ENCODE measurements at places on chromosomes 1 and 21.

- peak; percentile 89 for DNase-seq
These were observed 3.7 kb downstream of the ST3GAL3 start for GRCh38 chr1:43711049-43711448.

DNA sequence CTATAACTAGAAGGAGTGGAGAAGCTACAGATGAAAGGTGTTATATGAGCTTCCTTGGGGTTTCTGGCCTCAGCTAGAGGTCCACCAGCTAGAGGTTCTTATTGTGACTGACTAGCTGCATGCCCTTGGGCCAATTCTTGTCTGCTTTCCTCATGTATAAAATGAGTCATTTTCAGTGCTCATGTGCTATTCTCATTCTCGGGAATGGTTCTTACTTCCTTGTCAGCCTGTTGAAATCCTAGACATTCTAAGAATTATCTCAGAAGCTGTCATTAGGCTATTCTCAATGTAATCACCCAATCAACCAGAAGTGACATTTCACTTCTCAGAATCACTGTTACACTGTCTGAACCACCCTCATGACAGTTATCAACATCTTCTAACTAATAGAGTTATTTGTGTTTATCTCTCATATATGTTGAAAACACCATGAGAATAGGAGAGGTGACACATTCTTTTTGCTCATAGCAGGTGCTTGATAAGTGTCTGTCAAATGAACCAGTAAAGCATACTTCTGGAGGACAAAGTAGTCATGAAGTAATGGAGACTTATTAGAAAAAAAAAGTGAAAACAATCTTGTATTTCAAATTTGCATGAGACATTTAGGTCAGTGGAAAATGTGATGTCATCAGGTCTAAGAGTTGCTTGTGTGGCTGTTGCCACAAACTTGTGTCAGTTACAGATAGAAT, 122.8 kb upstream of the IVNS1ABP start:
- peak; percentile 53 for DNase-seq

GRCh38 chr1:193325771-193326170, 139.4 kb upstream of the B3GALT2 start:
- no peak for DNase-seq

DNA sequence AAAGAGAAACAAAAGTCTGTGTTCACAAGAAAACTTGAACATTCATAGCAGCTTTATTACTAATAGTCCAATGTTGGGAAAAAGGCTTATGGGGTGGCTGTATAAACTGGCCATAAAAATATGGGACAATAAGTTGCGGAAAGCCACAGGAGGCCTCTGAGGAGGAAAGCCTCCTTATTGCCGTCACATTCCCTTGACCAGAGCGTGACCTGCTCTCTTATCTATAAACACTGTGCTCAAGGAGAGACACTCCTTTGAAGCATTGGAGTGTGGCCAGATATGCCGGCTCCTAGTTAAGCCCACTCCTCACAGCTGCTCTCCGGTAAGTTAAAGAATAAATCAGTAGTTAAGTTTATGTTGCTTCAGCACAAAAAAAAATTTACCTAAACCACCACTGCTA, 19.7 kb downstream of the OR6Y1 start:
- DNase-seq: no peak

DNA sequence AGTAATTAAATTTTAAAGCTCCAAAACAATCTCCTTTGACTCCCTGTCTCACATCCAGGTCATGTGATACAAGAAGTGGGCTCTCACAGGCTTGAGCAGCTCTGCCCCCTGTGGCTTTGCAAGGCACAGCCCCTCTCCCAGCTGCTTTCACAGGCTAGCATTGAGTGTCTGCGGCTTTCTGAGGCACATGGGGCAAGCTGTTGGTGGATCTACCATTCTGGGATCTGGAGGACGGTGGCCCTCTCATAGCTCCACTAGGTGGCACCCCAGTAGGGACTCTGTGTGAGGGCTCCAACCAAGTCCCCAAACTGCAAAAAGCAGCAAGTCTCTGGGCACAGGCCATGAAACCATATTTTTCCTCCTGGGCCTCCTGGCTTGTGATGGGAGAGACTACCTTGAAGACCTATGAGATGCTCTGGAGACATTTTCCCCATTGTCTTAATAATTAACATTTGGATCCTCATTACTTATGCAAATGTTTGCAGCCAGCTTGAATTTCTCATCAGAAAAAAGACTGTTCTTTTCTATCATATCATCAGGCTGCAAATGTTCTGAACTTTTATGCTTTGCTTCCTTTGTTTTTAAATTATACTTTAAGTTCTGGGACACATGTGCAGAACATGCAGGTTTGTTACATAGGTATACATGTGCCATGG, 554.1 kb upstream of the OLFM3 start:
- DNase-seq: peak; percentile 22

DNA sequence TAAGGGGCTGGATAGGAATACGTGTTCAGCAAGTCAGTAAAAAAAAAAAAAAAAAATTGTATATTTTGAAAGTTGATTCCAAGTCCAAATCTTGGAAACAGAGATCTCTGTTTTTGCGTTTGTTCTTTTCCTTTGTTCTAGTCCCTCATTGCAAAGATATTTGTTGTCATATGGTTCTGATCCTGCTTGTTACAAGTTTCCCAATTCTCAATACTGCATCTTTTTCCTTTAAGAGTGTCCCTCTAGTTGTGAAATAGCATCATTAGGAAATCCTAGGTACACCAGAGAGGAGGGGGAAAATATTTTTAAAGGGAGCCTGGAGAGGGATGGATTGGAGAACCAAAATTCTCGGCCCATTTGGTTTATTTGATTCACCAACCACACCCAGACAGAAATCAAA, 152.2 kb upstream of the C1orf105 start:
- DNase-seq: no peak

DNA sequence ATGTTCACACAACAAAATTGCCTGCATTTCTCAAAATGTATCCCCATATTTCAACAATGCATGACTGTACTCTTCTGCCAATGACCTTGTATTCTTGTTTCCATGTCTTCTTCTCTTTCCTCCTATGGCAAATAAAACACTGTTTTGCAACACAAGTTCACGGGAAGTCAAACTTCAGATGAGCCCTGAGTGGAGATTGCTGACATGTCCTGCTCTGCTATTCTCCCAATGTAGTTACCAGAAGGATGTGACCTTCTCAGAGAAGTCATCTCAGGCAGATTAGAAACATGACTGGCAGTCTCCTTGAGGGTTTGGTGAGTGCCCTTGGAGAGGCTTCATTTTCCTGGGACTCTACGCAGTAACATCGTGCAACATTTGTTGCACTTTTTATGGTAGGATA, 15.6 kb downstream of the FCGR2B start:
- no peak for DNase-seq

DNA sequence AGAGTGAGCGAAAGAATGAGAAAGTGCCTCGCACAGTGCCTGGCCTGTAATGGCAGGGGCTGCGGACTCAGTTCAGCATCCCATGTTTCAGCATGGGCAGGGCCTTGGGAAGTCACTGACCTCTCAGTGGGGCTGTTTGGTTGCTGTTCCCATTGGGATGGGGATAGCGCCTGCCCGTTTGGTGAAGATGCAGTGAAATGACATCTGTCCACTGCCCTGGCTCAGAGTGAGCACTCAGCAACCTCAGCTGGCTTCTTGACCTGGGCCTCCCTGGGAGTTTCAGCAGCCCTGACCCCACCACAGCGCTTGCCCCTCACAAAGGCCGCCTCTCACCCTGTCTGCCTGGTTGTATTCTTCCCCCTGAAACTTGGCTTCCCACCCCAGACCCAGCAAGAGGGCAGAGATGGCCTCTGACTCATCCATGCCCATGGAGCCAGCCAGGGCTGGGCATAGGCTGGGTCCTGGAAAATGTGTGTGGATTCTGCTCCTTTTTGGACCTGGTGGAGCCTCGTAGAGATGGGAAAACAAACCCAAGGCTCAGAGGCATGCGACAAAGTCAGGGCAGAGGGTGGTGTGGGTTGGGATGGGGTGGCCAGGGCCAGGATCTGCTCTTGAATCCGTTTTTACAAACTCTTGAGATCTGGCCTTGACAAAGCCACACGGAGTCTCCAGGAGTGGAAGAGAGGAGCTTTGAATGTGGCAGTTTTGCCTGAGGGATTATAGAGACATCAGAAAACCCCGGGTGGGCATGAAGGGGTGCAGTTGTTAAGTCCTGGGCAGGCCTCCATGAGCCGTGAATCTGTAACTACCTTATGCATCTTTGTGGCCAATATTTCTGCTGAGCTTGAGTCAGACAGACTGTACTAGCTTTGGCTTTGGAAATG, 1.2 kb downstream of the XKR8 start:
- no peak for DNase-seq

DNA sequence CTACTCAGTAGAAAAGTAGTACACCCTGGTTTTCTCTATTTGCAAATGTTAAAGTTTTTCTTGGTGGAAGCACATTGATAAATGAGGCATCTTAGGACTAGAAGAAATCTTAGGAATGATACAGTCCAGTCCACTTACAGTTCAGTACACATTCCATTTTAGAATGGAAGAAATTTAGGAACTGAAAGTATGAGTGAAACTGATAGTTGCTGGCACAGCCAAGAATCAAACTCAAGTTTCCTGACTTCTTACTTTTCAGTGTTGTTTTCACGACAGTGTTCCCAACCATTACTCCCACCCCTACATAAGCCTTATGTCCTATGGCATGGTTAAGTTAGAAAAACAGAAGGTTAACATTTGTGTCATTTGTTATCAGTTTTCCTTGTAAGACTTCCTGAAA, 258.5 kb downstream of the BACH1 start:
- no peak for DNase-seq

DNA sequence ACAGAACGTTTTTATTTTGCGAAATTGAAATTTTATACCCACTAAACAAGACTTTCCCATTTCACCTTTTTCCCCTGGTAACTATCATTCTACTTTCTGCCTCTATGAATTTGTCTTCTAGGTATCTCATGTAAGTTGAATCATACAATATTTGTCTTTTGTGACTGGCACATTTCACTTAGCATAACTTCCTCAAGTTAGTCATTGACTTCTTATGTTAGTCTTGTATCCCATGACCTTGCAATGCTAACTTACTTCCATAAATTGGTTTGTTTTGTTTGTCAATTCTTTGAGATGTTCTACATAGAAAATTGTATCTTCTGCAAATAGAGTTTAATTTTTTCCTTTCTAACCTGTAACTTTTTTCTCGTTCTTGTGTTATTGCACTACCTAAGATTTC, 26.9 kb downstream of the SH3BP5L start:
- DNase-seq: no peak

- no peak for DNase-seq
These were observed 755.0 kb downstream of the LTN1 start for GRCh38 chr21:28237661-28238060.

DNA sequence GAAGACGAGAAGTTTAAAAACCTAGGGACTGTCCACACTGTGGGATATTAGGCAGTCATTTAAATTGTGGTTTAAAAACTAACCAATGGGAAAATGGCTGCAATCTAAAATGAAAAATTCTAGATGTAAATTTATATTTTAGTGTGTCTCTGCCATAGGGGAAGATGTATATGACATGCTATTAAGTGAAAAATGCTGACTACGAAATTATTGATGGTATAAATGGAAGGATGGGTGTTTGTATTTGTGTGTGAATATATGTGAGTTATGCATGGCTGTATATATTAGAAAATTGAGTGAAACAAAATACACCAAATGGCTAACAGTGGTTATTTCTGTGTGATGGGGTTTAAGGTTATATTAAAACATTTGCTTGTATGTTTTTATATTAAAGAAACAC, 260.7 kb downstream of the AJAP1 start:
- DNase-seq: no peak

DNA sequence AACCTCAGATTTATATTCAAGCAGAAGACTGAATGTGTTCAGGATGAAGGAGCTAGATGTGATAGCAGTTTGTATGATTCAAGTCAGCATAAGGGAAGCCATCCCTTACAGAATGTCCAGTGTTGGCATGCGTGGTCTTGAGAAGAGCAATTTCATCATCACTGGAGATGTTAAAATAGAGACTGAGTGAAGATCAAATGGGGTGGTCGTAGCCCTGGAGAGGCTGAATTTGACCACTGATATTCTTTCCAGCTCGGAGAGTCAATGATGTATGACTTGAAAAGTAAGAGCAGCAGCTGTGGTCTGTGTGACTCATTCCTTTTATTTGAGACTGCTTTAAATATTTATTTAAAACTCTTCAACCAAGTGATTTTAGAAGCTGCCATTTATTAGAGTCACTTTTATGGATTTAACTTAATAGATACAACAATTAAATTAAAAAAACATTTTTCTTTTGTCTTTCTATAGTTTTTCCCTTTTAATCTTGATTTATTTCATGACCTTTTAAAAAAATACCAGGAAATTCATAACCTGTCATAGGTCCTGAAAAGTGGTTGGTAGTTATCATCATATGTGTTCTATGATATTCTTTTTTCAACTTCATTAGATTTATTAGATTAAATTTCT, 15.5 kb downstream of the FMN2 start:
- DNase-seq: no peak

DNA sequence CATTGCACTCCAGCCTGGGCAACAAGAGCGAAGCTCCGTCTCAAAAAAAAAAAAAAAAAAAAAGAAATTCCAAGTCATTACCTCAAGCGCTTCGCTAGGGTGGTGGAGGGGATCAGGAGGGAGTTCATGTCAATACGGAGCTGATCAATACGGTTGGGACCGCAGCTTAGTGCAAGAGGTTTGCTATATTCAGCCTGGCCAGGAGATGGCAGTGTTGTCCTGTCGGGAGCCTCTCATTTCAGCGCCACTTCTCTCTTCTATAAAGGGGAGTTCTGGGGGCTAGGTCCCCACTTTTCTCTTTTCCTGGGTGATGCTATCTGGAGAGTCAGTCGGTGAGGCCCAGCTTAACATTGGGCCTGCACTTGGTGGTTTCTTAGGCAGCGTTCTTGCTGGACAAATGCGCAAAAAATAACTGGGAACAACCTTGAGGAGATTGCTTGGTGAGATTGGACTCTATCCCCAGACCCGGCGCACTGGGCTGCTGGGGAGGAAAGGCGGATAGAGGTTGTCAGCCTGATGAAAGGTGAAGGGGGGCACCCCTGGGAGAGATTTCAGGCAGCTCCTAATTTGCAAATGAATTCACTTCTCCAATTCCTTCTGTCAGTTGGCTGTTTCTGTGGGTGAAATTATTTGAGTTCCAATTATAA, 40.4 kb downstream of the KIAA0040 start:
- peak; percentile 32 for DNase-seq

DNA sequence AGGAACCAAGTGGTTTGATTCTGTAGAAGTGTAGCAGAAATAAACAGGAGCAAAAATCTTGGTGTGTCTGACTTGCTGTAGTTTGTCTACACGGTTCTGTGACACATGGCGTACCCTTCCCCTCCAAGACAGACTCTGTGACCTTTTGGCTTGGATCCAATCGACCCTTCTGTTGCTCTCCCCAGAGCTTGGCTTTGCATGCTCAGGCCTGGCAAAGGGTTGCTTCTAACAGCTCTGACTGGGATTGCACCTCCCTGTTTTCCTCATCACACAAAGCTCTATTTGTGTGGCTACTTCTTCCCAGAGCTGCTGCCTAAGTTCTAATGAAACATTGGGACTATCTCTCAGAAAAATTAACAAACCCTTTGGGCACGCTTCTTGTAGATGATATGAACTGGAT, 24.0 kb downstream of the NGF start:
- DNase-seq: no peak
